NCI-H187 (cell line): ENCODE measurements at places on chromosomes 13 and 19.
A peak's percentile ranks its signal among the peaks of the same experiment; 100 is the strongest.

- no peak for DNase-seq
Measured at GRCh38 chr13:49607761-49608160, 20.5 kb upstream of the ARL11 start.

DNA sequence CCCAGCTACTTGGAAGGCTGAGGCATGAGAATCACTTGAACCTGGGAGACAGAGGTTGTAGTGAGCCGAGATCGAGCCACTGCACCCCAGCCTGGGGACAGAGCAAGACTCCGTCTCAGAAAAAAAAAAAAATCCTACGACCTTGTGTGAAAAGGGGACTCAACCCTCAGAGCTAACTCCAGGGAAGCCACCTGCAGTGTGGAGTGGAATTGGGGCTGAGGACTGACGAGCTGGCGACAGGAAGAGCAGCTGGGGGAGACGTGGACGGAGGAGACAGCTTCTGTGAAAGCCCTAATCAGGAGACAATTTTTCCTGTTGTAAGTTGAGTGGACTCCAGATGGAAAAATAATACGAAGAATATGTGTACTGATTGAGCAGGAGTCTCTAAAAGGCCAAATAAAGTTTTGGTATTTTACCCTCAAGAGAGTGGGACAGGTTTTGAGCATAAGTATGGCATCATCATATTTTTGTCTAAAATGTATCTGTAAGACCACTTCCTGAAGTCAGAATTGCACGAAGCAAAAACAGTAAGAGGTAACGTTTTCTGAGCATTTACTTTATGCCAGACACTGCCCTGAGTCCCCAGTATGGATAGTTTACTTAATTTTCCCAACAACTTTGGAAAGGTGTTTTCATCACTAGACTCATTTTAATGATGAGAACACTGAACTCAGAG is 12.0 kb upstream of the LAIR1 start:
- DNase-seq = no peak

GRCh38 chr19:2103045-2103707 is 6.5 kb downstream of the IZUMO4 start:
- DNase-seq = no peak

- no peak for DNase-seq
Measured at GRCh38 chr19:1062387-1063029, 4.5 kb upstream of the ARHGAP45 start.

GRCh38 chr19:23482829-23483228 is 87.6 kb upstream of the ZNF91 start:
- no peak for DNase-seq

DNA sequence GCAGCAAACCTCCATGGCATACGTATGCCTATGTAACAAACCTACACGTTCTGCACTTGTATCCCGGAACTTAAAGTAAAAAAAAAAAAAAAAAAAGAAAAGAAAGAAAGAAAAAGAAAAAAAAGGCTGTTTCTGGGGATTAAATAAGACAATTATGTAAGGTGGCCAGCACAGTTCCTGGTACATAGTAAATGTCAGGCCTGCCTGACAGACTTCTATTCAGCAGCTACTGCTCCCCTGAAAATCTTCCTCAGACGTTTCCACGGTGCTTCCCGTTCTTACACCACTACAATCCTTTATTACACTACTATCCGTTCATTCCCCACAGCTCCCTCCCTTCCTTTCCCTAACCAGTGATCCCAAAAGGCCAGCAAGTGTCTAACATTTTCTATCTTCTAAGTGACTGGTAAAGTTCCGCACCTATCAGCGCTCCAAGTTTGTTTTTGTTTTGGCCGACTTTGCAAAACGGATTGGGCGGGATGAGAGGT is 636 bp upstream of the RB1 start:
- no peak for DNase-seq

DNA sequence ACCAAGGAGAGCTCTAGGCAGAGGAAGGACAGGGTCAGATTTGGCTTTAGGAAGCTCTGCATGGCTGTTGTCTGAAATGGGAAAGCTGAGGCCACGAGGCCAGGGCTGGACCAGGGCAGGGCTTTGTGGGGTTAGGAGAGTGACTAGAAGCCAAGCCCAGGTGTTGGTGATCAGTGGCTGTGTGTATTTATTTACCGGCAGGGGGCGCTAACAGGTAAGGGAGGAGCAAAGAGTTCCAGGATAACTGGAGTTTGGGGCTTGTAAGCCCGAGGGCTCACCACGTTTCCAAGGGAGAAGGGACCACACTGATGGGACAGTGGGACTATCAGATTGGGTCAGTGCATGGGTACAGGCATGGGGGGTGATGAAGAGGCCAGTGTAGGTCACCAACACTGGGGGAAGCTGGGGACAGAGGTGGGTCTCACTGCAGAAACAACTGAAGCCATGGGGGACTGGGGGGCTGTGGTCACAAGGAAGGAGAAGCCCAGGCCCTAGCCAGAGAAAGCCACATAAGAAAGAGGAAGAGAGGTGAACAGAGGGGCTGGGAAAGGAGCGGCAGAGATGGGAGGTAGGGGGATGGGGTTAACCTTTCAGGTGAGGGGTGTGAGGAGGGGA is 3.9 kb downstream of the TMEM147 start:
- DNase-seq = no peak

GRCh38 chr13:110525328-110526319 is 35.9 kb downstream of the RAB20 start:
- peak; percentile 98 for DNase-seq

DNA sequence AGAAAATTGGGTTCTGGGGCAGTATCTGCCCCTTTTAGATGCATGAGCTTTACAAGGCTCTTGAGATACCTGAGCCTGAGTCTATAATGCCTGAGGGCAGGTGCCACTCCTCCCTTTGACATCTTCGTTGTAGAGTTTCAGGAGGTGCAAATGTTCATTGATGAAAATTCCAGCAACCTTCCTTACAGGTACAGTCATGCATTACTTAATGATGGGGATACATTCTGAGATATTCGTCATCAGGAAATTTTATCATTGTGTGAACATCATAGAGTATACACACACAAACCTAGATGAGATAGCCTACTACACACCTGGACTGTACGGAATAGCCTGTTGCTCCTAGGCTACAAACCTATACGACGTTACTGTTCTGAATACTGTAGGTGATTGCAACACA is 310.0 kb downstream of the SHISA2 start:
- no peak for DNase-seq

- DNase-seq = no peak
Measured at GRCh38 chr19:45279587-45280192, 28.6 kb downstream of the MARK4 start.

DNA sequence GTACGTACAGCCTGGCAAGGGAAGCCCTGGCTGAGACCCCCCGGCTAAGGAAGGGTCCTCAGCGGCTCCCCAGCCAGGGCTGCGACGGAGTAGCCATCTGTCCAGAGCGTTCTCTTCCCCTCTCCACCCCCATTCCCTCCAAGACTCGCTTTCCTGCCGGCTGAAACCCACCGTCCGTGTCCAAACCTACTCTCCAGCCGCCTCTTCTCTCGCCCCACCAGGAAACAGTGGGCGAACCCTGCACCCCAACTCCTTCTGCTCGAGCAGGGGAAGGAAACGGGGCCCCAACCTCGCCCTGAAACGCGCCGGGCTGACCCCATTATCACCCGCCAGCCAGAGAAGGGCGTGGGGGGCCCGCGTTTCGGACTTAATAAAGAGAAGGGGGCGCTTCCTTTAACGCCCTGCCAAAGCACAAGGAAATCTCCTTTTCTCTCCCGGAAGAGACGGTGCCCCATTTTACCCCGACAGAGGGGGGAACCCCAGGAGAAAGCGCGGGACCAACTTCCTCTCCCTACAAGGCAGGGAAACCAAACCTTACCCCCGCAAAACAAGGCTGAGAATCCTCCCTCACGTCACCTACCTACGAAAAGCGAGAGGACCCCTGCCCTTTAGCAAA is 2.5 kb downstream of the ZC3H4 start:
- no peak for DNase-seq

- DNase-seq = no peak
Measured at GRCh38 chr13:52447354-52447753, 3.1 kb downstream of the VPS36 start.

DNA sequence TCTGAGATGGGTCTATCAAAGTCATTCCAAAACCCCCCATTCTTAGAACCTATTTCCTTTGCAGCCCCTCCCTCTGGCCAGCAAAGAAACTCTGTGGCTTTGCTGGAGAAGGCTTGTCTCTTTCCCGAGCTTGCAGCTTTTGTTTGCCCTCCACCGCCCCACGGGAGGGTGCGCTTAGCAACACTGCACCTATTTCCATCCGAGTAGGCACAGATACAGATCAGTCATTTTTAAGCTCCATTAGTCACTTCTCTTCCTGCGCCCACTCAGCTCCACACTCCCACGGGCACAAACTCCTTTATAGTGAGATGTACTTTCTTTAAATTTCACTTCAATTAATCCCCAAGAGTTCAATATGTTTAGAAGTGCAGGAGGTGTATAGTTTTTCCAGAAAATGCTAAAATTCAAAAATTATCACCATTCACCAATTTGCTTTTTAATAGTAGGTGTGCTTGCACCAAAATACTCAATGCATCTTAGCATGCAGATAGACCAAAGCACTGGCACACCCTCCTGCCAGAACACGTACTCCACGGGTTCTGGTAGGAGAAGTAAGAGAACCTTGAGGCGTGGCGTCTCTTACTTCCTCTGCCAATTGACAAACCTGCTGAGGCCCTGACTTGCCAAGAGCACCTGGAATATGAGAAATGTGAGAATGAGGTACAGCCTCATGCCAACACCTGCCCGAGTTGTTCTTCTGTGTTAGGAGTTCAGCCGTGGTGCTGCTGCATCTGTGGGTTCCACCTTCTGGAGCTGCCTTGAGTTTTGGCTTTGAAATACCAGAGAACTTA is 183.7 kb downstream of the TEX29 start:
- DNase-seq = no peak

GRCh38 chr13:102286326-102286725 is 115.5 kb downstream of the FGF14 start:
- DNase-seq = no peak

GRCh38 chr13:95660981-95661581 is 15.9 kb upstream of the DNAJC3 start:
- DNase-seq = no peak

GRCh38 chr19:54470991-54471782 is 1.9 kb downstream of the CDC42EP5 start:
- no peak for DNase-seq

DNA sequence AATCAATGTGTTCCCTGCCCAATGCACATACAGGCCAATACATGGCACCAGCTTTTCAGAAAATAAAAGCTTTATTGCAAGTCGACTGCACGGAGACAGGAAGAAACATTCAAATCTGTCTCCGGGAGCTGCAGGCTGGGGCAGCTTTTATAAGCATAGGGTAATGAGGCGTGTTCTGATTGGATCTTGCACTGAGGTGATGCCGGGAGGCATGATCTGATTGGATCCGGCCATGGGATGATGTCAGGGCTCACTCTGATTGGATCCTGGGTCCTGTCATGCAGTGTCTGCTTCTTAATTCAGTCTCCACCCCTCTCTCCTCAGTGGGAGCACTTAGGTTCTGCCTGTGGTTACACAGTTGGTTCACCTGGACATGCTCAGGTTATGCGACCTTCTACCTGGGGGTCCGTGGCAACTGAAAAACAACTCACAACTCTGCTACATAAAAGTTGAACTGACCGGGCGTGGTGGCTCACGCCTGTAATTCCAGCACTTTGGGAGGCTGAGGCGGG is 11.8 kb upstream of the FBN3 start:
- no peak for DNase-seq

- DNase-seq = no peak
Measured at GRCh38 chr13:114099191-114099590, 33.2 kb downstream of the RASA3 start.

- DNase-seq = peak; percentile 8
Measured at GRCh38 chr19:21483589-21484170, 21.7 kb upstream of the ZNF429 start.

DNA sequence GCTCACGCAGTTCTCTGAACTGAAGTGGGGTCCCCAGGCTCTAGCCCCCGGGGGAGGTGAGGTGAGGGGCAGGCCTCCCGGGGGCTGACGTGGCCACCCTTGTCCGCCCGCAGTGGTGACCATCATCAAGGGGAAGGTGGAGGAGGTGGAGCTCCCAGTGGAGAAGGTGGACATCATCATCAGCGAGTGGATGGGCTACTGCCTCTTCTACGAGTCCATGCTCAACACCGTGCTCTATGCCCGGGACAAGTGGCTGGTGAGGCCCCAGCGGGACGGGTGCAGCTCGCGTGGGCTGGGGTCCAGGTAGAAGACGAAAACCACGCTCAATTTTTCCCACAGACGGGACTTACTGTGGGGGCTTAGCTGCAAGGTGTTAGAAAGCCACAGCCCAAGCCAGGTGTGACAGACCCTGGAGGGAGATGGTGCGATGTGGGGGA is 5.6 kb upstream of the ADM5 start:
- no peak for DNase-seq

DNA sequence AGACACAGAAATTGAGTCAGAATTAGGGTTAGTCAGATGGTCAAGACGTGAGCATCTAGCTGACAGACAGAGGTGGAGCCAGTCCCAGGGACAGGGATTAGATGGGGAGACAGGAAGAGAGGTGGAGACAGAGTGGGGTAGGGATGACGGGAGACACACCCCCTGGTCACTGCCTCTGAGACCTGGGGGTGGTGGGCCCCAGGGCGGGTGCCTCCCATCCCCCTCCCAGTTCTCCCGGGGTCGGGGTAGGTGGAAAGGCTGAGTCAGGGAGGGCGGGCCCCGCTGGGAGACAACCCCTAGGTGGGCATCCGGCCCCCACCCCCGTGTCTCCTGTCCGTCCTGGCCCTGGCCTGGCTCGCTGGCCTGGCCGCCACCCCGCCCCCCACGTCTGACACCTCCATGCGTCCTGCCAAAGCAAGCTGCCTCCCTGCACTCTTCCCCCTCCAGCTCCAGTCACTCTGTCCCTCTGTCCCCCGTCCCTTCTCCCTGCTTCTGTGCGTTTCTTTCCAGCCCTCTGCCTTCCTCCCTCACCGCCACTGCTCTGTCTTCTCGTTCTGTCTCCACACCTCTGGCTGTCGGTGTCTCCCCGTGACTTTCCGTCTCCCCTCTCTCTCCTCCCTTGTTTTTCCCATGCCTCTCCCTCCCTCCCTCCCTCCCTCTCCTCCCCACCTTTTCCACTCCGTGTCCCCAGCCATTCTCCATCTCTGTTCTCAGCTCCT is 15.1 kb downstream of the CCDC97 start:
- no peak for DNase-seq
